Stimulated activated CD4-positive, alpha-beta T cell treated with anti-CD3 and anti-CD28 coated beads, Interleukin-1b, Interleukin-23, amount 100 ng/mL, for 4 hours (primary cell): ENCODE measurements at places on chromosomes 4 and X.

- DNase-seq: peak; percentile 1
These were observed 60.9 kb downstream of the UGT8 start for GRCh38 chr4:114659386-114660008.

- no peak for DNase-seq
These were observed 9.0 kb downstream of the PDGFC start for GRCh38 chr4:156962528-156962974.

GRCh38 chrX:5876984-5877596, 351.6 kb downstream of the NLGN4X start:
- no peak for DNase-seq

DNA sequence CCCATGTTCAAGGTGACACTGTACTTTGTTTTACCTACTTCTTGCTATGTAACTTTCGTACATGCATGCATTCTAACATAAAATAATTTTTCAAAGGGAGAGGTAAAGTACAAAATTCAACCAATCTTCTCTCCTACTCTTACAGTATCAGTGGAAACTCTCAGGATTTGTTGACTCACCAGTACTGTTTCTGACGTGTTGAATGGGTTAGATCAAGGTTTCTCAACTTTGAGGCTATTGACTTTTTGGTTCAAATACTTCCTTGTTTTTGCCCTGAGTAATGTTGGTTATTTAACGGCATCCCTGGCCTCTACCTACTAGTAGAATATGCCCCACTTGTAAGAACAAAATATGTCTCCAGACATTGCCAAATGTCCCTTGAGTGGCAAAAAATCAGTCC, 94.6 kb upstream of the SMAD1 start:
- no peak for DNase-seq

DNA sequence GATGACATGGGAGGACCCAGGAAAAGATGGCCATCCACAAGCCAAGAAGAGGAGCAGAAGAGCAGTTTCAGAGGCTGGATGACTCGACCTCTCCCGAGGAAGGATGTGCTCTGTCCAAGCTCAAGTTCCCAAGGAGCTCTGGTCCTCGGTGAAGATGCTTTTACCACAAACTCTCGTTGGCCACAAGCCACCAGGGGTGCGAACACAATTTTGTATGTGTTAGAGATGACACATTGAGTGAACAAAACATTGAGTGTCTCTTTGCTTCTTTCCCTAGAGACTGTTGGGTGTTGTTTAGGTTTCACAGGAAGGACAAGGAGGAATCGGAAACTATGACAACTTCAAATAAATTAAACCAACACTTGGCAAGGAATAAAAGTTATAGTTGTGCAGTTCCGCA, 26.3 kb downstream of the FGFBP1 start:
- no peak for DNase-seq

GRCh38 chr4:57426779-57427395, 316.7 kb upstream of the IGFBP7 start:
- DNase-seq: no peak

DNA sequence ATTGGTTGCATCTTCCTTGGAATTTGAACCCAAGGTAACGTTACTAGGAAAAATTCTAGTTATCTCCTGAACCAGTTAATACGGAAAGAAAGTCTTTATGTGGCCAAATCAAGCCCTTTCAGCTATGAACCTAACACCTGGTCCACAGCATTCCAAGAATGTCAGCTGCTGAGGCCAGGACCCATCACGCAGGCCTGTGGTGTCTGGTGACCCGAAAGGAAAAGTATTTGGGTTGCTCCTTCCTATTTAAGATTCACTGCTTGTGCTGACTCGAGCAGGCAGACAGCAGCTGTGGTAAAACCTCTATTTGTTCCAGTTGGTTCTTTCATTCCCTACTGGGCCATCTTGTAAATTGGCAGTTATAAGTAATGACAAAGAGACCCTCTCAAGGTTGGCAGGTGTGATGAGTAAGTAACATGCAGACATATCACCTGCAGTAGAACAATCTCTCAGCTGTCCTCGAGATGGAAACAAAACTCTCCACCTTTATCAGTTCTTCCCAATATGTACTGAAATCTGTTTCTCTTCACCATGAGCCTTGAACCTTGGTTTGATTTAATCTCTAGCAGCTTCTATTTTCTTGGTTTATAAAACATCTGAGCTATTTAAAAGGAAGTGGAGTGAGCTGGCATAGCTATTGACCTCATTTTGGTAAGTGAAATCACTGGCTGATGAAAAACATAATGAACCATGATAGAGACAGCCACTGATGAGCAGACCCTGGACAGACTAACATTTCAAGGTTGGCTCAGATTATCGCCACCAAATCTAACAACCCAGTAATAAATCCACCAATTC, 182.1 kb upstream of the SMIM31 start:
- DNase-seq: no peak

GRCh38 chrX:47232803-47233332, at the start of gene USP11:
Gene USP11, plus strand, starts transcription at chrX:47233009. Its CDS starts 35 bp downstream, at chrX:47233044.
- peak; percentile 14 for DNase-seq

DNA sequence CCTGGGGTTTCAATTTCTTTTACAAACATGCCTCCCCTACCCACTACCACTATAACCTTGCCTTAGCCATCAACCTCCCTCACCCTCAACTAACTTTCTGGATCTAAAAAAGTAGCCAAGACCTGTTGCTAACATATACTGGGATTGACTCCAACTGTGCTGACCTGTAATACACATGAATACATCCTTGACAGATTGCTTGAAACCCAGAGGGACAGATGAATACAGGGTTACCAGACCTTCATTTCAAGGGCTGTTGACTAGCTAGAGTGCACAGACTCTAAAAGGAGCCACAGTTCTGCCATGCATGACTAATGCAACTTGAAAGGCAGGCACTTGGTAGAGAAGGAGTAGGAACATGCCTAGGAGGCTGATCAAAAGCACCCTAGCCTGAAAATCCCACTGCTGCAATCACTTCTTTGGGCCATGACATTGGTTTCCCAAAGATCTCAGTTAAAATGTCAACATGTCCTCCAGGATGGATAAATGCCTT, 121.0 kb downstream of the PCDH19 start:
- DNase-seq: no peak

- no peak for DNase-seq
These were observed 56.5 kb upstream of the RASGEF1B start for GRCh38 chr4:81528200-81528599.

DNA sequence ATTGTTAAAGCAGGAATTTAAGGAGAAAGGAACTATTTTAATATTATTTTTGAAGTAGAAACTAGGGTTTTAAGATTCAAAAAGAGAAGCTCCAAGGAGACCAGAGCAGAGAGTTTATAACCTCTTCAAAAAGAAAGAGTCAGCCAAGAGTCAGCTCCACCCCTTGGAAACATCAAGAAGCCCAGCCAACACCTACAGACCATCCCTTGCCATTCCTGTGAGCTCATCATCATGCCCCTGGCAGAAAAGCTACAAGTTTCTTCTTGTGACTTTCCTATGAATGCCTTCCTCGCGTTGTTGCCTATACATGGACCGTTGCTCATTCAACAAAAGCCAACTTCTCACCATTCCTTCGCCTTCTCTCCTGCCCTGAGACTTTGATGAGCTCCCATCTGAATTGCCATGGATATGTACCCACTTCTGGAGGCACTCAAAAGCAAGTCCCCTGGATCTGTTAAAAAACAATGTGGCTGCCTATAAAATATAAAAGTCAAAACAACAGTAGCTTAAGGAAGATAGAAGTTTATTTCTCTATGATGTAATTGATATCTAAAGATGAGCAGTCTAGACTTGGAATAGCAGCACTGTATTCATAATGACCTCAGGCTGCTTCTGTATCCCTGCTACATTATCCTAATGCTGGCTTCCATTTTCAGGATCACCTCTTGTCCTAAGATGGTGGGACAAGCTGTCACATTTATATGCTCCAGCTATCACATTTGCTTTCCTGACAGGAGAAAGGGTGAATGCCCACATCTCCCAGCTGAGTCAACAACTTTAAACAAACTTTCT, 20.3 kb downstream of the PLRG1 start:
- DNase-seq: no peak

- DNase-seq: no peak
These were observed 220.6 kb upstream of the ZC4H2 start for GRCh38 chrX:65196758-65197360.

- no peak for DNase-seq
These were observed 85.8 kb downstream of the ARHGAP6 start for GRCh38 chrX:11579636-11580600.

- no peak for DNase-seq
These were observed 1372.9 kb downstream of the TECRL start for GRCh38 chr4:63036159-63036866.

GRCh38 chr4:134544303-134544770, 342.7 kb upstream of the PABPC4L start:
- DNase-seq: no peak

GRCh38 chrX:101417190-101417589, 9.2 kb downstream of the HNRNPH2 start:
- DNase-seq: no peak

DNA sequence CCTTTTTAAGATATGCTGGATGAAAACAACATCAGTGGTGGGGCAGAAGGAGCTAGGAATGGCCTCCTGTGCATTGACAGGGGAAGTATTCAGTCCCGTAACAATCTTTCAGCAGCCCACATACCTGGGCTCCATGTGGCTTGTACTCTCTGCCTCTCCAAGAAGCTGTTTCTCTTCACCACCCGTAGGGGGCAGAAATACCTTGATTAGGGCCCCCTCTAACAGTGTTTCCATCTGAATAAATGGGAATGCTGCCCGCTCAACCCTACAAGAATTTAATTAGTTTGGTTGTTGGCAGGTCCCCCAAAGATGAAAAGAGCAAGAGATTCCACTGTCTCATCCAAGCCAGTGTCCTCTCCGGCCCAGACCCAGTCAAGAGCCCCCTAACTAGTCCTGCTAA, 155.2 kb downstream of the SMIM20 start:
- DNase-seq: no peak

- no peak for DNase-seq
These were observed 55.2 kb upstream of the HGFAC start for GRCh38 chr4:3386526-3386925.

DNA sequence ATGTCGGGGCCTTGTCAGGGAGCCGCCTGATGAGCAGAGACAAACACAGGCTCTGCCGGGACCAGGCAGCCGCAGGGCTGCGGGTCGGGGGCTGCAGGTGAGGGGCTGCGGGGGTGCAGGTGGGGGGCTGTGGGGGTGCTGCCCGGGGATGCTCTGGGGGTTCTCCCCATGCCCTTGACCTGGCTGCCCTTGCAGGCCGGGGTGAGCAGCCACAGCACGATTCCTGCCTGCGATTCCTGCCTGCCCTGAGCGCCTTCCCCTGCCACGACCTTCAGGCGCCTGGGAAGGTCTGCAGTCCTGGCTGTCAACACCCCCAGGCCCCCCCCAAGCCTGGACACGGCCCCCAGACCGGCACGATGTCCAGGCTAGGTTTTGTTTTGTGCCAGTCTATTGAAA, 106.3 kb downstream of the FAM53A start:
- DNase-seq: no peak

DNA sequence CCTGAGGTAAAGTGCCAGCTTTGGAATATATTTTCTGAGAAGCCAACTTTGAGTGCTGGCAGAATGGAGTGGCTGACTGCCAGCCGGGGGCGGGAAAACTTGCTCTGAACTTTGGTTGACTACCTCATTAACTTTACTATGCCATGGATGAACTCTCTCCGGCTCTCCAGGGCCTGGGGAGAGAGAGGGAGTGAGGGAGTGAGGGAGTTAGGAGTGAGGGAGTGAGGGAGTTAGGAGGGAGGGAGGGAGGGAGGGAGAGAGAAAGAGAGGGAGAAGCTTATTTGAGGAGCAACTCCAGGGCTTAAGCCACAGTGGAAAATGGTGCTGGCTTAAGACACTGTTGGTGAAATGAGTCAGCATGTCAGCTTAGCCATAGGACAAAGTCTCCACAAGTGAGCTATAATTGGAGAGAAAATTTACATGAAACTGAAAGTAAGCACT, 280.9 kb upstream of the RPS6KA3 start:
- no peak for DNase-seq

GRCh38 chr4:42501624-42502401, 104.5 kb downstream of the SHISA3 start:
- no peak for DNase-seq

- no peak for DNase-seq
These were observed 5.1 kb upstream of the SPON2 start for GRCh38 chr4:1177274-1178141.

DNA sequence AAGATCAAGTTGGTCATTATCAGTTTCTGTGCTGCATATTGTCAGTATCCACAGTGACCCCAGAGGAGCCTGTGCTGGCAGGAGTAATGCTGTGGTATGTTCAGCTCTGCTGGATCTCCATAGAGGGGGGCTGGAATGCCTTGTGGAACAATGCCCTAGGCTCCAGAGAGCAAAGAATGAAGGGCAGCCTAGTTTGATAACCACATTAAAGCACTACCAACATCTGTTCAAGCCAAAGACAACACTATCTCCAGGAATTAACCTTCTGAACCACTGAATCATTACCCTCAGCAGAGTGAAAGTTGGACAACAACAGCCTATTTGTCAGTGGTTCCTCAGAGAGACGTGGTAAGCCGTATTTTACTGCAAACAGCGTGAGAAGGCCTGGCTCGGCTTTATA, 192.3 kb upstream of the CXorf66 start:
- DNase-seq: no peak

GRCh38 chr4:133799717-133800315, 401.8 kb downstream of the PABPC4L start:
- no peak for DNase-seq

- no peak for DNase-seq
These were observed 10.5 kb upstream of the MGST2 start for GRCh38 chr4:139655116-139655515.

- DNase-seq: no peak
These were observed 138.0 kb downstream of the VEGFC start for GRCh38 chr4:176654565-176655216.

DNA sequence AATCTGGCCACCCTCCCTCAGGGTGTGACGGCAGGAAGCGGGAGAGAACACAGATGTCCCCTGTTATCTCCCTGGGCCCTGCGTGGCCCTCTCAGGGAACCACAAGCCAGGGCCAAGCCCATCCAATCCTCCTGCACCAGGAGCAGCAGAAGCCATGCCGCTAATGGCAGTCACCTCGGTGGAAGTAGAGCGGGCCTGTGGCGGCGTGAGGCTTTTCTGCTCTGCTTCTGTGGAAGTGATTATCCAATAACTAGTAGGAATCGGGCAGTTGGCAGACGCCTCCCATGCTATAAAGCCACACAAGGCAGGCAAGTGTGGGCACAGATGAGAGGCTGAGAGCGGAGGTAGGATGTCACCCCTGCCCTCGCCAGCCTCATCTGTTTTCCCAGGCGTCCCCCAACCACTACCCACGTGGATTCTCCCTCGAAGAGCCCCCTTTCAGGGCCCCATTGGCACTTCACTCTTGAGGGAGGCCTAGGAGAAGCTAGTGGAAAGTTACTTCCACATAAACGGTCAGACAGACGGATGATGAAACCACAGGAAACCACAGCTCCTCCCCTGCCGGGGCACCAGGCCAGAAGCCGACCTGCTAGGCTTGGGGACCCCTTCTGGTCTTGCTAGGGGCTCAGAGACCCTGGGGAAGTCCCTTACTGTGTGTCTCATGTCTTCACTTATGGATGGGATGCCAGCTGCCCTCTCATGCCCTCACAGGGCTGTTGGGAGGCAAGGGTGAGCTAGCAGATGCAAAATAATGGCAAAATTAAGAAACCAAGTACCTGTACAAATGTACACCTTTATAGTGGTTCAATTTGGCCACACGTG, 18.8 kb upstream of the TMSB4X start:
- DNase-seq: no peak

GRCh38 chr4:183747931-183748670, 89.0 kb downstream of the TRAPPC11 start:
- DNase-seq: no peak
